Kasumi-1 (cell line): ENCODE measurements at places on chromosomes 2 and 18.

- no peak for DNase-seq
Measured at GRCh38 chr2:234880551-234881211, 71.1 kb upstream of the SH3BP4 start.

GRCh38 chr2:240205348-240205747 lies 64.9 kb upstream of the OTOS start:
- DNase-seq = no peak

- no peak for DNase-seq
Measured at GRCh38 chr2:165197346-165197745, 6.5 kb downstream of the SCN3A start.

GRCh38 chr2:106011380-106011779 lies 182.7 kb downstream of the UXS1 start:
- DNase-seq = no peak

- DNase-seq = no peak
Measured at GRCh38 chr2:129164220-129164949, 815.1 kb upstream of the RAB6C start.

DNA sequence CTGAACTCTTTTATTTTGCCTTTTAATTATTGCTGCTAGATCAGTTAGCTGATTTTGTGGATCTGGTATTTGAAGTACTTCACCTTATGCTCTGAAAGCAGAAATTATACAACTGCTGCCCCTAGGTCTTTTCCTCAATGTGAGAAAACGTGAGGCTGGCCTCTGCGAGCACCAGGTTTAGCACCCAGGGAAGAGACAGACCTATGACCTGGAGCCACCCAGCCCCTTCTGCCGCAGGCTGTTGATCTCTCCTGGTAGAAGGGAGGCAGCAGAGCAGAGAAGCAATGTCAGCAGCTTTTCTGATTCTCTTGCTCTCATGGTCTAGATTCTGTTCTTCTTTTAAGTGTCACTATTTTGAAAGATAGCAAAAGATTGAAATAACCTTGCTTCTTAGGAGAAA lies 19.9 kb downstream of the TRAPPC12 start:
- DNase-seq = no peak

DNA sequence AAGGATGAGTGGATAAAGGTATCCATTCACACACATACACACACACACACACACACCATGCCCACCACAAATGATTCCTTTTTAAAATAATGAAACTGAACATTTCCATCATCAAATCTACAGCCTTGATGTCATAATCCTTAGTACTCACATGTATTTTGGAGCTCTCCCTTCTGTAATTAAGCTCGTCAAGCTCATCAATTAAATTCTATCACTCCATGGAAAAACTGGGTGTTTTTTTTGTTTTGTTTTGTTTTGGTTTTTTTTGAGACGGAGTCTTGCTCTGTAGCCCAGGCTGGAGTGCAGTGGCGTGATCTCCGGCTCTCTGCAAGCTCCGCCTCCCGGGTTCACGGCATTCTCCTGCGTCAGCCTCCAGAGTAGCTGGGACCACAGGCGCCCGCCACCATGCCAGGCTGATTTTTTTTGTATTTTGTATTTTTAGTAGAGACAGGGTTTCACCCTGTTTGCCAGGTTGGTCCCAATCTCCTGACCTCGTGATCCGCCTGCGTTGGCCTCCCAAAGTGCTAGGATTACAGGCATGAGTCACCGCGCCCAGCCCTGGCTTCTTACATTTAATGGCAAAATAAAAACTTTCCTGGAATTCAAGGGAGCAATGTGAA lies 78.6 kb upstream of the RGPD4 start:
- no peak for DNase-seq

DNA sequence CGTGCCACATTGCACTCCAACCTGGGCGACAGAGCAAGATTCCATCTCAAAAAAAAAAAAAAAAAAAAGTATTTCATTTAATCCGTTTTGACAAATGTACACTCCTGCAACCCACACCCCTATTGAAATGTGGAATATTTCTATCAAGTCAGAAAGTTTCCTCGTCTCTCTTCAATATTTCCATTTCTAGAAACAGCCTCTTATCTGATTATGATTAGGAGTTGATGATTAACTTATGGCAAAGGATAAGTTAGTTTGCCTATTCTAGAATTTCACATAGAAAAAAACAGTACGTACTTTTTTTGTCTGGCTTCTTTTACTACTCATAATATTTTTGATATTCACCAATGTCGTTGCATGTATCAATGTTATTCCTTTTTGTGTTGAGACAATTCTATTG lies 107.1 kb upstream of the DNMT3A start:
- no peak for DNase-seq

DNA sequence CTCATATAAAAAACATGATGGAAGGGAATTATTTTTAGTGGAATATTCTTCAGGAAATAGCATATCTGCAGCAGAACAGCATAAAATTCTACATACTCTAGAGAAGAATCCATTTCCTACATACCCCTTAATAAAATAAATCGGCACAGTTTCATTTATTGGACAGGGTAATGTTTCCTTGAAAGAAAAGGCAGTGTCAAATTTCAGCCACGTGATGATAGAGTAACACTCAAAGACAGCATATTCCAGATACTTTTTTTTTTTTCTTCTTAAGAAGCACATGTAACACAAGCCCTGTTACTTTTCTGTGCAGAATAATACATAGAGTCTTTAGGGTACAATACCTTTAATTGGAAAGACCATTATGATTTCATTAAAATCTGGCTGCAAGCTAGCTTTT lies 204.4 kb downstream of the SRBD1 start:
- DNase-seq = no peak

DNA sequence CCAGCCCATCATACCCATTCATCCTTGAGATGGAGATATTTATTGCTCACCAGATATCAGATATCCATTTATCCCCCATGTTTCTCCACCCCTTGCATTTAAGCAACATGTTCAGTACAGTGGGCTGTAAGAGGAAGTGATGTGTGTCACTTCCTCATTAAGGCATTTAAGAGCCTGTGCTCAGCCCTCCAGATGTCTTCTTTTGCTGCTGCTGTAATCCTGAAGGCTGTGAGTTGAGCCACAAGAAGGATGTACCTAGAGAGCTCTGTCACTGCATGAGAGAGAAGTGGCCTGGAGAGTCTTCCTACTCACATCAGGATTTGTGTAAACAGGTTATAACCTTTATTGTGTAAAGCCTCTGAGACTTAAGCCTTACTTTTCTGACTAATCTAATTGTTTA lies 151.8 kb upstream of the UNC80 start:
- peak; percentile 69 for DNase-seq

GRCh38 chr18:11047156-11047555 lies 102.2 kb downstream of the PIEZO2 start:
- no peak for DNase-seq

GRCh38 chr2:151338115-151338514 lies 19.3 kb upstream of the TNFAIP6 start:
- DNase-seq = no peak

GRCh38 chr18:51712821-51713220 lies 515.3 kb upstream of the MEX3C start:
- no peak for DNase-seq

DNA sequence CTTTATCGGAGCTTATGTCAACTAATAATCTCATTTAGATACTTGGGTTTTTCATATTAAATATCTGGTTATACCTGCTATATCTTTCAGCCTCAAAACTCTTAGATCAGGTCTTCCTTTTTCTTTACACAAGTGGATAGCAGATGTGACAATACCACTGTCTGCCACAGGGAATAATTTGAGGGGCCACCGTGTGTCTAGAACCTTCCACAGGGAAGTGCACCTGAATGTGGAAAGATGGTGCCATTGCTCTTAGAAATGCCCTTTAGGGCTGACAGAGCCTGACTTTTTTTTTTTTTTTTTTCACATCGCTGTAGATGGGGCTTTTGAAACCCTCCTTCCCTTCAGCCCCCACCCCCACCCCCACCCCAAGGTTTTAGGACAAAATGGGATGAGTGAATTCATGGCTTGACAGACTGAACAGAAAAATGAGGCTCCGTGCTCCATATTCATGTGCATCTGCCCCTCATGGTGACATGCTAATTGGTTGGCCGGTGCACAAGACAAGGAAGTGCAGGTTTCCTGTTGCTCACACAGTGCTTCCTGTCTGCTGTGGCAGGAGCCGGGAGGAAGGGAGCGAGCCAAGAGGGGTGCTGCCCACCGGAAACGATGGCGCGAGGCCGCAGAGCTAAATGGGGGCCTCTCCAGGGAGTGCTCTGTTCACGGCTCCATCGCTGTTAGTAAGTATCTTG lies 246.0 kb downstream of the LDLRAD4 start:
- DNase-seq = peak; percentile 99

DNA sequence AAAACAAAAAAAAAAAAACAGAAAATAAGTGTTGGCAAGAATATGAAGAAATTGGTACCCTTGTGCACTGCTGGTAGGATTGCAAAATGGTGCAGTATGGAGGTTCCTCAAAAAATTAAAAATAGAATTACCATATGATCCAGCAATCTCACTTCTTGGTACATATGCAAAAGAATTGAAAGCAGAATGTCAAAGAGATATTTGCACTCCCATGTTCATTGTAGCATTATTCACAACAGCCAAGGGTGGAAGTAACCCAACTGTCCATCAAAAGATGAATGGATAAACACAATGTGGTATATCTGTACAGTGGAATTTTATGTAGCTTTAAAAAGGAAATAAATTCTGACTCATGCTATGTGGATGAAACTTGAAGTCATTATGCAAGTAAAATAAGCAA lies 72.8 kb upstream of the POU3F3 start:
- peak; percentile 26 for DNase-seq

DNA sequence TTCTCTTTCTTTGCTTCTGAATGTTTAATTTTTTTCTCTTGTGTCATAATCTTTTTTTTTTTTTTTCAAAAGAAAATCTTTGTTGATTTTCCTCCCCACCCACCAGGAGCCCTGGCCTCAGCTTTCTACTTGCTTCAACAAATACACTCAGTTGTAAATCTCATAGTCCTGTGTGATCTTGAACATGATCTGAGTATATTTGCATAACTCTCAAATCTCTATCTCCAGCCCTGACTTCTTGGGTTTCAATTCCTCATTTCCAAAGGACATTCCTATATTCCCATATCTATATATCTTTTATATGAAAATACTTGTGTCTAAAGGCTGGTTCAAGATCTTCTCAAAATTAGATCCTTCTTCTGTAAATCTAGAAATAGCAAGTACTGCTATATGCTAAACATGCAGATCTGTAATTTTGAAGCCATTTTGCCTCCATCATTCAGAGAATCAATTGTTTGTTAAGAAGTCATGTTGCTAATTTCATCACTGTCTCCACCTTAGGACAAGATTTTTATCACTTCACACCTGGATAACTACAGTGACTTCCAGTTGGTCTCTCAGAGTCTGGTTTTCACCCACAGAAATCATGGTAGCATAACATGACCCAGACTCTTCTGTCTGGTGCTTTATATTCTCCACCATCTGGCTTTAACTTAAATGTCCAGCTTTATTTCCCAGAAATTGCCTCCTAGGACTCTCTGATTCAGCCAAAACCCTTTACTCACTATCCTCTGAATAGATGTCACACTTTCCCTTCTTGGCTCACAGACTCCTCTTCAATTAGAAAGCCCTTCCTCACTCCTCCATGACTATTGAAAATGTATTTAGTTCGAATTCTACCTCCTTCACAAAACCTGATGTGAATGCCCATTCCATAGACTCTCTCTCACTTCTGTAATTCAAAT lies 98.1 kb downstream of the ZEB2 start:
- DNase-seq = no peak

DNA sequence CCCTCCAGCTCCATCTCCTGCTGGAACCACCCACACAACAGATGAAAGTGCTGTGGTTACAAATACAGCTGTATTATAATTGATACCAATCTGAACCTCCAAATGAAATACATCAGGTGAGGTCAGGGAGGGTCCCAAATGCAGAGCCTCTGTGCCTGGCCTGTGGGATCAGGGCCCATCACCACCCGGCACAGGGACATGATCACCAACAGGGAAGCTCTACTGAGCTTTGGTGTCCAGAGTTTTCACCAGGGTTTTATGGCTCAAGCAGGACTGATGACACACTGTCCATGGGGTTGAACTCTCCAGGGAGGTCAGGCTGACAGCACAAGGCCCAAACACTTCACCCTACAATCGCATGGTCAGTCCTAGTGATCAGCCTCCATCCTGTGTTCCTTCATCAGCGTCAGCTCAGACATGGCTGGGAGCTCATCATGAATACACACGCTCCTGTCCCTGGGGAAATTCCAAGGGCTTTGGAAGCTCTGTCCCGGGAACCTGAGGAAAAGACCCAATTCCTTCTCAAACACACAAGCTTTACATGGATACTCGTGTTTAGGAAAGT lies 3.9 kb upstream of the PXDN start:
- no peak for DNase-seq

GRCh38 chr2:181861379-181861778 lies 30.2 kb upstream of the ITPRID2 start:
- DNase-seq = no peak

GRCh38 chr18:75762758-75763157 lies 335.3 kb upstream of the SMIM21 start:
- no peak for DNase-seq
